IPS DF 19.7 (cell line): ENCODE measurements at places on chromosomes 1 and 21.

DNA sequence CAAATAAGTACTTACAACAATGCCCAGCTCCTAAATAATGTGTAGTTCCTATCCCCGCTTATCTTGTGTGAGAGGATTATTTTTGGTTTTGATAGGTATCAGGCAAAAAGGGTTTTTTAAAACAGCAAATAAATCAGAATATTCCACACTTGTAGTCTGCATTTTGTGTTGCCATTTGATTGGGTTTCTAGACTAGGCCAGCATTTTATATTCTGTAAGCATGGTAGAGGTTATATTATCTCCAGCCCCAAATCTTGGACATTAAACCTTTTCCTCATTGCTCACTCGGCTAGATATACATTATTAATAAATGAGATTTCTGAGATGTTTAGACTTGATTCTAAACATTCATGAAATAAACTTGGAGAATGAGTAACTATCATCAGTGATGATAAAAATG, 165.7 kb upstream of the C1orf21 start:
- DNase-seq: no peak

- no peak for DNase-seq
Observed at GRCh38 chr1:95257758-95258157, 23.7 kb downstream of the RWDD3 start.

- DNase-seq: no peak
Observed at GRCh38 chr1:17574516-17574915, 35.0 kb downstream of the ARHGEF10L start.

- no peak for DNase-seq
Observed at GRCh38 chr1:3340548-3341235, 113.8 kb upstream of the ARHGEF16 start.

GRCh38 chr1:30489737-30490389, 233.5 kb downstream of the MATN1 start:
- DNase-seq: no peak

GRCh38 chr1:11691302-11691914, at the start of gene DRAXIN:
Gene DRAXIN (plus strand): TSS chr1:11691710. CDS start chr1:11706259, 14,549 bp downstream.
- no peak for DNase-seq
